ENCODE measurements at places on chromosomes 7 and 10. TPM values are rescaled to one million over a fixed set of nuclear protein-coding genes. Genes with fewer than 3 reads are reported as not detected.

- DNase-seq = no peak
These were observed 39.1 kb downstream of the TMEM106B start for GRCh38 chr7:12250232-12250631.

DNA sequence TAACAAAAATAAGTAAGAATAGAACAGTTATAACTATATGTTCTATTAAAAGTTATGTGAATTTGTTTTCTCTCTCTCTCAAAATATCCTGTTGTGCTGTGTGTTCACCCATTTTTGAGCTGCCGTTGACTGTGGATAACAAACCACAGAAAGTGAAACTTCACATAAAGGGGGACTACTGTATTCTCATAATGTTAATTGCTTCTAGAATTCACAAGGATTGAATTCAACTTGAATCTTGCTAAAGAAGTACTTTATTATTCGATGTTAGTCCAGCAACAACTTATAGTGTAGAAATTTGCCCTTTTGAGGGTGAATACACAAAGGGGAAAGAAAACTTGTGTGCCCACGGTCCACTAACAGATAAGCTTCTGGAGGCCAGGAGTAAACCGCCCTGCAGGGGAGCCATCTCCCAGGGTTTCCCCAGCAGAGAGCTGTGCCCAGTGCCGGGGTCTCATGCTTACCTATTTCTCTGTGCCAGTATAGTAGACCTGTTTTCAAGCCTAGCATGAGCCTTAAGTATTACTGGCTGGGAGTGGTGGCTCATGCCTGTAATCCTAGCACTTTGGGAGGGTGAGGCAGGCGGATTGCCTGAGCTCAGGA lies 87.1 kb downstream of the KAT6B start:
- no peak for DNase-seq

- DNase-seq = no peak
These were observed 7.6 kb downstream of the GPNMB start for GRCh38 chr7:23254051-23254681.

The BTBD16 gene
- not detected for polyA plus RNA-seq

Data from muscle of leg (tissue), 16 donors.